Activated T-helper 1 cell treated with anti-CD3 and anti-CD28 coated beads, Interleukin-2, amount 50 U/mL, for 16 hours (primary cell): ENCODE measurements at places on chromosomes 13 and 19.

DNA sequence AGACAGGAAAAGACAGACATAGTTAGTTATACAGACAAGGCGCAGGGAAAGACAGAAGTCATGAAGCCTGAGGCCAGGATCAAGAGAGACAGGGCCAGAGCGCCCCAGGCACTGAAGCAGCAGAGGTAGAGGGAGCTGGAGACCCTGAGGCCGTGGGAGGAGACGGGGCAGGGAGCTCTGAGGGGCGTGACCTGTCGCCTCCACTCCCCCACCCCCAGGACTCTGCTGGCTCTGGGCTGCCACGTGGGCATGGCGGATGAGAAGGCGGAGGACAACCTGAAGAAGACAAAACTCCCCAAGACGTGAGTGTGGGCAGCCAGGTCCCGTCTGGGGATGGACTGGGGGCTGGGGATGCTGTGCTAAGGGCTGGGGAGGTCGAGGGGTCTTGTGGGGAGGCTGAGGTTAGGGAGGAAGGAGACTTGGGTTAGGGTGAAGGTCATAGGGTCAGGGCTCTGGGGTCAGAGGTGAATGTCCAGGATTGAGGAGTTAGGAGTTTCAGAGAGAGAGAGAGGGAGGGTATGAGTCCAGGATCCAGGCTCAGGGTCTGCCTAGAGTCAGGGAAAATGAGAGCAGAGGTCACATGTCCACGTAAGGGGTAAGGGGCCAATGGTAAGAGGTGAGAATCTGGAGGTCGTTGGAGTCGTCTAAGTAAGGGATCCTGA, 31.1 kb downstream of the RYR1 start:
- no peak for DNase-seq

DNA sequence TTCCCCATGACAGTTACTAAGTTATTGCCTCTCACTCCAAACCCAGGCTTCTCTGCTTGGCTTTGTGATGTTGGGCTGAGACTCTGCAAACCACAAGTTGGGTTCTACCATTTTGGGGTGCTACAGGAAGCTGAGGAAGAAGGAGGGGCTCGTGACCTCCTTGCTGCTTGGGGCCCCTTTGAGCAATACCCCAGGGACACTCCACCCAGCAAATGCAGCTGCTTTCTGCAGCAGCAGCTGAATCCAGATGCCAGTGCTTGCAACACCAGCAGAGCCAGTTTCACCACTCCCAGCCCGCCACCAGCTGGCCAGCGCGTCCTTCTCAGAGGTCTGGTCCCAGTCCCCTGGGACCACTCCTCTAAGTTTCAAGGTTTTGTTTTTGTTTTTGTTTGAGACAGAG, 22.0 kb upstream of the UBAC2 start:
- no peak for DNase-seq

GRCh38 chr13:88617176-88617575, 946.0 kb downstream of the SLITRK5 start:
- no peak for DNase-seq

- no peak for DNase-seq
These were observed 14.1 kb downstream of the CFD start for GRCh38 chr19:873561-874041.

GRCh38 chr19:41426952-41427646, at the start of gene B3GNT8:
Gene B3GNT8, minus strand, starts transcription at chr19:41427374. Its CDS starts 596 bp downstream, at chr19:41426778.
- DNase-seq = peak; percentile 25

- no peak for DNase-seq
These were observed 16.1 kb upstream of the UPF1 start for GRCh38 chr19:18815673-18816072.

GRCh38 chr13:40366119-40366518, 300.3 kb downstream of the FOXO1 start:
- no peak for DNase-seq

- no peak for DNase-seq
These were observed 10.8 kb downstream of the FFAR2 start for GRCh38 chr19:35458731-35459391.
